ENCODE measurements at places on chromosomes 16 and 17.

- DNase-seq, result no peak
Observed at GRCh38 chr17:74524653-74525464, 6.4 kb downstream of the CD300LB start.

GRCh38 chr17:61575352-61575975, 15.6 kb downstream of the NACA2 start:
- DNase-seq, result no peak

- DNase-seq, result no peak
Observed at GRCh38 chr17:77329741-77330531, 189.2 kb downstream of the SEC14L1 start.

DNA sequence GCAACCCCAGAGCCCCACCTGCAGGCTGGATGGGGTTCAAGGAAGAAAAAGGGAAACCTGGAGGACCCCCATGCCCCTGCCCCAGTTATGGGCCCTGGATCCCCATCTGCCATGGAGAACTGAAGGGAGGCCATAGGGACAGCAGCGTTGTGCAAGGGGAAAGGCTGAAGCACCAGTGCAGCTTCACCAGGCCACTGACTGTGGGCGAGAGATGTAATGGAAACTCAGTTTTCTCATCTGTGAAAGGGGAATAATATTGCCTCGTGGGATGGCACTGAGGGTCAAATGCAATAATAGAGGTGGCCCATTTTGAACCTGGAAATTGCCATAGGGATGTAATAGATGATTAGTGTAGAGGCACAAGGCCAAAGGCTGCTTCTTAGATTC, 9.9 kb upstream of the TSPOAP1 start:
- DNase-seq, result no peak

DNA sequence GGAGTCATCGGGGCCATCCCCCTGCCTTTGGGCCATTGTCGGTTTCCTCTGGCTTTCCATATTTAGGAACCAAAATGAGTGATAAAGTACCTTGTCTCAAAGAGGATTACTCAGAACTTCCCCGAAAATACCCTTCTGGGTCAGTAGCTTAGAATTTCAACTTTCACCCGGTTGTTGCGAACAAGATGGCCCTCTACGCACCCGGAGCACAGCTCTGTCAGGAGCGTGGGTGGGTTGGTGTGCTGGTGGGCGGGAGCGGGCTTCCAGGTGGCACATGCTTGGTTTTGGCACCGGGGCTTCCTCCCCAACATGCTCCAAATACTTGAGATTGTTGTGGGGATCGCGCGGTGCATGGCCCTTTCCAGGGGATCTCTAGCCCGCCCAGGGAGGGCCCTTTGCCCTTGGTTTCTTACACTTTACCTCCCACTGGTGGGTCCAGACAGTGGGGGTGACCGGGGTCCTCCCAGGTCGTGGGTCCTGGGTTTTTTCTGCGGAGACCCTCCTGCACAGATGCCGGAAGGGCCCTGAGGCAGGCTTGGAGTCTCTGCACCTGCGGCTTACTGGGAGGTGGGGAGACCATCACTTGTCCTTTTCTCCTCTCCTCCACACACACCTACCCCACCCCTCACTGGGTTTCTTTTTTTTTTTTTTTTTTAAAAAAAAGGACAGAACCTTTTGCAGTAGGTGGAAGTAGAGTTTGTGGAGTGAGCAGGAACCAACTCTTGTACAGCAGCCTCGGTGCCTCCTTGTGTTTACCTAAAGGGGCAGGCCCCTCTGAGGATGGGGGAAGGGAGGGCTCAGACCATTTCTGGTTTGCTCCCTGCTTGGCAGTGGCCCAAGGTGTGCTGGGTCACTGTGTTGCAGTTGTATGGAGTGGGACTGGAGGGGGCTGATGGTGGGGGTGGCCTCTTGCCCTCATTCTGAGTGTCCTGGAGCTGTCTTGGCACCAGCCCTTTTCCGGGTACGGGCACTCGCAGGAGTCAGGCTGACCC, 142.1 kb downstream of the SEC14L1 start:
- DNase-seq, result no peak

- DNase-seq, result no peak
Observed at GRCh38 chr16:49855822-49856671, at the start of gene ZNF423. ZNF423 (minus strand) TSS chr16:49856112; CDS start chr16:49855774, 338 bp downstream.

GRCh38 chr17:74196541-74197317, 6.7 kb upstream of the RPL38 start:
- no peak for DNase-seq

- peak; percentile 78 for DNase-seq
Observed at GRCh38 chr16:30953511-30954124, 3.9 kb upstream of the SETD1A start.

DNA sequence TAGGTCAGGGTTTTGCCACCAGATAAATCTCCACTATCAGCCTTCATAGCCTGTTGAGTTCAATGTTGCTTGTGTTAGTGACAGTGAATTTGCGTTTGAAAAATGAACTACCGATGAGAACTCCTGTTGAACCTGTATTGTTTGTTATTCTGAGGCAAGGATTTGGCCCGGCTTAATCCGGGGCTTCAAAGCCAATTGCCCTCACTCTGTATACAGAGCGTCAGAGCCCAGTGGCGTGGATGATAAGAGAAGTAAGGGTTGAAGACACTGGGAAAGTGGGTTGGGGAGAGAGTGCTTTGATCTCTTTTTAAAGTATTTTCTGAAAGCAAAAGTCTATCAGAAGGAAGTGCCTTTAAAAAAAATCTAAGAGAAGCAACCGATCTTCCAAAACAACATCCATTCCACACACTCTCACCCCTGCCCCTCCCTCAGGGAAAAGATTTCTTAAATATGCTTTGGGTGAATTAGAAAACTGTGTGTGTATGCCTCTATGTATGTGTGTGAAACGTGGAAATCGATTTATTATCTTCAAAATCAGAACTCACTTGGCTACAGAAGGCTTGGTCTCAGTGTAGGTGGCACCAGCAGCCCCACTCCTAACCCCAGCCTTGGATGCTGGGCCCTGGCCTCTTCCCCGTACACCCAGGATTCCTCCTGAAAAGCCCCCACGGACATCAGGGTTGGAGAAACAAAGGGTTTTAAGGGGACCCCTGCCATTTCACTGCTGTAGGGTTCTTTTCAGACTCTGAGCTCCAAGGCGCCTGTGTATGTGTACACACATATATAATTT, 8.8 kb downstream of the TBX4 start:
- DNase-seq, result no peak

DNA sequence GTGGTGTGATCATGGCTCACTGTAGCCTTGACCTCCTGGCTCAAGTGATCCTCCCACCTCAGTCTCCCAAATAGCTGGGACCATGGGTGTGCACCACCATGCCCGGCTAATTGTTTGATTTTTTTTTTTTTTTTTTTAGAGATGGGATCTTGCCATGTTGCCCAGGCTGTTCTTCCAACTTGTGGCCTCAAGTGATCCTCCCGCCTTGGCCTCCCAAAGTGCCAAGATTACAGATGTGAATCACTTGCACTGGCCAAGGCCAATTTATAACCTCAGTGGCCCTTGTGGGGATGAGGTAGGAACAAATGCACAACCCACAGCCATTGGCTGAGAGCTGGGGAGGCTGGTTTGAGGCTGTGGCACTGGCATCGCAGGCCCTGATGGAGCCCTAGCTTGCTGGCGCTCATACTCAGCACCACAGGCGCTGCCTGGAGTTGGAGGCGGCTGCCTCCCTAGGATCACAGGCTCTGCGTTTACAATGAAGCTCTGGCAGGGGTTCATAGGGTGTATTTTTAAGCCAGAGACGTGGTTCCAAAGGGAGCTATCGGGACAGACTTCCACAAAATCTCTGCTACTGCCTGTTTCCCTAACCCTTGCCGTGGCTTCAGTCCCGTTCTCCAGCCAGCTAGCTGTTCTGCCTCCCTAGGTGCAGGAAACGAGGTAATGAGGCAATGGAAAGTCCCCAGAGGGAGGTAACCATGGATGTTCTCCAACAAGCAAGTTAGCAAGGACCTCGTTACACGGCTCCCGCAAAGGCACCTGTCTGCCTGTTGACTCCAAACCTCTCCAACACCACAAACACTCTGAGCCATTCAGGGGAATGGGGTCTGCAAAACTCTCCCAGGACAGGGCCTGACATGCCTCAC, 2.9 kb downstream of the ABCA3 start:
- DNase-seq, result no peak

DNA sequence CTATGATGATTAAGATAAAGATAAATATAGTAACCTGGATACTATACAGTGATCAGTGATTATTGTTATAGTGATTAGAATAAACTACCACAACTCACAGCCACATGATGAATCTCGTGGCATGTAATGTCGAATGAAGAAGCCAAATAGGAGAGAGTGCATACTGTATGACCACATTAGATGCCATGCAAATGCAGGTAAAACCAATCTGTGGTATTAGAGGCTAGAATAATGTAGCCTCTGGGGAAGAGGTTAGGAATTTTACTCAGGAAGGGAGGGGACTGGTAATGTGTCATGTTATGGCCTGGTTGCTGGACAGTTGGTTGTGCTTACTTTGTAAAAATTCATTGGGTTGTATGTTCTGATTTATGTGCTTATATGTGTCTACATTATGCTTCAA, 402.7 kb downstream of the CDH13 start:
- no peak for DNase-seq

DNA sequence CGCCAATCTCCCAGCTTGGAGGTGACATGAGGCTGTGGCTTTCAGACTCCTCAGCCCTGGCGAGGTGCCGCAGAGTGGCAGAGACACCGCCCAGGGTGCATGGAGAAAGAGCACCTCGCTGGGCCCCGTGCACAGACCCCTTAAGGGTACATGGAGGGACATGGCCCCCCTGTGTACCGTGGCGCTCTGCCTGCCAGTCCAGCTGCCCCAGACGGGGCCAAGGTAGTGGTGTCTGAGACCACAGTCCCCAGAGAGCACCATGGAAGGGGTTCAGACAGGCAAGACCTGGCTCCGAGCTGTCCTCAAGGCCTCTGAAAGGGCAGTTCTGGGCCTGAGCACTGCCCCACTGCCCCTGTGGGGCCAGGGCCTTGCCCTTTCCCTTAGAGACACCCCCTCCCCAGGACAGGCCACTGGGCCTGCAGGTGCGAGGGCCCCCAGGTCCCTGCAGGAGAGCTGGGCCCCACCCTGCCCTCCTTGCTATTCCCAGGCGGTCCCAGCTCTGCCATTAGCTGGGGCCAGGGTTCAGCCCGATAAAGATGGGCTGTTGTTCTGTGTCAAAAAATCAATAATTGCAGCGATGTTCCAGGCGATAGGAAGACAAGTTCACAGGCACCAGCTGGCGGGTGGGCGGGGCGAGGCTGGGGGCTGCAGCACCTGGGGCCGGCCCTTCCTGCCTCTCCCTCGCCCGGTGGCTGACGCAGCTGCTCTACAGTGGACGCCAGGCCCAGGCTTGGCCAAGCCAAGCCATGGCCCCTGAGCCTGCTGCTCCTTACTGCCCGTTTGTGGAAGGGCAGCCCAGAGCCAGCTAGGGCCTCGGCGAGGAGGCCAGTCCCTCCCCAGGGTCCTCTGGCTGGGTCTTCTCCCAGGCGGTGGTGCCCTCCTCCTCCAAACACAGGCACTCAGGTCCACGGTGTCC, 51.7 kb downstream of the ZFPM1 start:
- no peak for DNase-seq

DNA sequence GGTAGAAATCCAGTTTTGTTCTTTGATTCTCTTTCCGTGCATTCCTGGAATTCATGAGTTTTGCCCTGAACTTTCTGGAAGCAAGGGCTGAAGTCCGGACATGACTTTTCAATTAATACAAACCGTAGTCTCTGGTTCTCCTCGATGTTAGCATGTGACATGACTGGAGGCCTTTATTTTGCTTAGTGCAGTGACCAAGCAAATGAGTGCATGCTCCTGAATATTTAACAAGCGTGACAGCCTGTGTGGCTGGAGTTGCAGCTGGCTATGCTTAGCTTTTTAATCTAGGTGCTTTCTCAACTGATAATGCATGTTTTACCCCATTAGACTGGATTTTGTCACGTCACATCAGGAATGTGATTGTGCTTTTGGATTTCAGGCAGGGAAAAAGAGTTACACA, 302.1 kb downstream of the MAP2K6 start:
- no peak for DNase-seq

- no peak for DNase-seq
Observed at GRCh38 chr16:30356401-30357084, 1.4 kb upstream of the CD2BP2 start.

GRCh38 chr17:21127509-21128077, 829 bp downstream of the DHRS7B start:
- DNase-seq, result no peak

DNA sequence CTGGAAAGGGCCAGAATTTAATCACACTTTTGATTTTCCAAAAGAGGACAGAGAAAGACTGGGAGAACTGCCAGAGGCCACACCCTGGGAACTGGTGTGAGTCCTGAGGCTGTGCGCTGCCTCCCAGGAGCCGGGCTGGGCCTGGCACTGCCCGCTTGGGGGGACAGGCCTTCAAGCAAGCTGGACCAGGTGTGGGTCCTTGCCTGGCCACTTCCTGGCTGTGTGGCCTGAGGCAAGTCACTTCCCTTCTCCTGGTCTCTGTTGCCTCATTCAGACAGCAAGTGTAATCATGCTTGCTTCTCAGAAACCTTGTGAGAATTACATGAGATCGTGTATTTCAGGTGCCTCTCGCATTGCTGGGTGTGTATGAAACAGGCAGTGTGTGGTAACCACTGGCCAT, 143.0 kb downstream of the SNX29 start:
- DNase-seq, result no peak

DNA sequence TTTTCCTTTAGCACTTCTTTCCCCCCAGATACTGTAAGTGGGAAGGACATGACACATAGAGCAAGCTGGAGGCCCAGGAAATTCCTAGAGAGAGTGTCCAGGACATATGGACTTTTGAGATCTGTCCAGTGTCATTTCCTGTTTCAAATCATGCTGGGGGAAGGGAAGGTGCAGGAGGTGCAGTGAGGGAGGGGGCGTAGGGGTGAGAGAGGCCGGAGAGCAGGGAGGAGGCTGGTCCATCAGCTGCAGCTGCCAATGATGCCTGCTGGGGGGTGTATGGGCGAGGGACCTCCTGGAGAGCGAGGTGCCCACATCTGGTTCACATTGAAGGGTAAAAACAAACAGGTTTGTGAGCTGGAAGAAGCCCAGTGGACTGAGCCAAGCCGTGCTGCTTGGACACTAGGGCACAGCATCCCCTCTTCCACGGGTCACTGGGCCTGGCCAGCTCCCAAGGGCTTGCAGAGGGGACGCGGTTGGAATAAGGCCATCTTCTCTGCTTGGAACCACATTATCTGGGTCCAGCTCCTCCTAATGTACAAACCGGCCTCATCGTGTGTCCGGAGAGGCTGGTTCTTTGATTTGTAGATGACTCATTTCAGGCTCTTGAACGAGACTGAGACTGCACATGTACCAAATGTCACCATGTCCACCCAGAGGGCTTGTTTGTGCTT, 70.4 kb upstream of the SMURF2 start:
- no peak for DNase-seq

DNA sequence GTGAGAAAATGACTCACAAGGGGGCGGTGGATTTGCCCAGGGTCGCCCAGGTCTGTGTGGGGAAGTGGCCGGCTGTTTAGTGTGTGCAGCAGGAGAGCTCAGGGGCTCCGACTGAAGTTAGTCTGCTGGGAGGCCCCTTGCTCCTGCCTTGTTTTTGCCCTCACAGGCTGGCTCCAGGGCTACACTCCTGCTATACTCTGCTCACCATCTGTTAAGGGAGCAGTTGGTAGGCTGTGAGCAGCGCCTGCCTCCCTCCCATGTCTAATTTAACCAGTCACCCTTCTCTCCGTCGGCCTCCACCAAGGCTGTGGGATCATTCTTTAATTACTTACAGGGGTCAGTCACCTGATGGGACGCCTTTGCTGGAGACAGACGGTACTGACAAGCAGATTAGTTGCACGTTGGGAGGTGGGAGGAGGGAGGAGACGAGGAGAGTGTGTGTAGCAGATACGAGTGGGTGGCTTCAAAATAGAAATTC, 35.5 kb downstream of the KSR1 start:
- DNase-seq, result no peak
